Fibroblast of upper back skin (primary cell): ENCODE measurements at places on chromosomes 4 and X.
A peak's percentile ranks its signal among the peaks of the same experiment; 100 is the strongest.

DNA sequence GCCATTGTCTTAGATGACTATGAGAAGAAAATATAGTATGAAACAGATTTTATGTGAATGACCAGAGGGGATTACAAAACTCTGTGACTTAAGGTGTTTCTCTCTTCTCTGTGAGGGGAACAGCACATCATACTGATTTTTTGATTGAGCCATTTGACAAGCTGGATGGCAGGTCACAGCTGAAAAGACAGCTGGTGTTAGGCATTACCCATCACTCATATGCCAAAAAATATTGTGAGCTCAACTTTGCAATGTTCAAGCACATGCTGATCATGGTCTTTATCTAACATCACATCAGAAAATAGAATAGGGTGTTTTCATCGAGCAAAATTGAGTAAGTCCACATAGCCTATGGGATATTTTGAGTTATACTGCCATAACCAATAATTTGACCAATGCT, 86.7 kb upstream of the TECRL start:
- no peak for DNase-seq

DNA sequence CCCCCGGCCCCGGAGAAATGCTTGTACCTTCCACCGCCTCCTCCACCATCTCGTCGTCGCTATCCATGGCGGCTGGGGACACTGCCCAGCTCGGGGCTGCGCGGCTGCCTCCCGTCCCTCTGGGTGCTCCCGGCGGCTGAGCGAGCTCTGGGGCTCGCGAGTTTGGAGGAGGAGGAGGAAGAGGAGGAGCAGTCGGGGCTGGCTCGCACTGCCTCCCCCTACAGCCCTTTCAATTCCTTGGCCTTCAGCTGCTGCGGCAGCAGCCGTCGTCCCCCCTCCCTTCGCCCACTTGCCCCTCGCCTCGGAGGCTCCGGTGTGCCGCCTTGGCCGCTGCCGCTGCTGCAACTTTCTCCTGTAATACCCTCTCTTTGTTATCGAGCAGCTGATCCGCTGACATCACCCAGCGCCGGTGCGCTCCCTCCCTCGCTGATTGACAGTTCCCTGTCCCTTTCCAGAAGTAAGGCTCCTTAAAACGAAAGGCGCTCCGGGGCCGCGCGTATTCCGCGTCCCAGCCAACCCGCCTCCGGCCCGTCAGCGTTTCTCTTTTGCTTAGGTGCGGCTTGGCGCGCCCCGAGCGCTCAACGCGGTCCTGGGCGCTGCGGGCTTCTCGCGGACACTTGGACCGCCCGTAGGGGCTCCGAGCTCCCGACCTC, at the start of gene SETD7:
Gene SETD7, minus strand, starts transcription at position 149 of the 653 bp plus-strand sequence. Its CDS starts 82 bp downstream, at position 67.
- peak; percentile 81 for DNase-seq

GRCh38 chr4:88166608-88167007, 8.2 kb upstream of the ABCG2 start:
- no peak for DNase-seq

DNA sequence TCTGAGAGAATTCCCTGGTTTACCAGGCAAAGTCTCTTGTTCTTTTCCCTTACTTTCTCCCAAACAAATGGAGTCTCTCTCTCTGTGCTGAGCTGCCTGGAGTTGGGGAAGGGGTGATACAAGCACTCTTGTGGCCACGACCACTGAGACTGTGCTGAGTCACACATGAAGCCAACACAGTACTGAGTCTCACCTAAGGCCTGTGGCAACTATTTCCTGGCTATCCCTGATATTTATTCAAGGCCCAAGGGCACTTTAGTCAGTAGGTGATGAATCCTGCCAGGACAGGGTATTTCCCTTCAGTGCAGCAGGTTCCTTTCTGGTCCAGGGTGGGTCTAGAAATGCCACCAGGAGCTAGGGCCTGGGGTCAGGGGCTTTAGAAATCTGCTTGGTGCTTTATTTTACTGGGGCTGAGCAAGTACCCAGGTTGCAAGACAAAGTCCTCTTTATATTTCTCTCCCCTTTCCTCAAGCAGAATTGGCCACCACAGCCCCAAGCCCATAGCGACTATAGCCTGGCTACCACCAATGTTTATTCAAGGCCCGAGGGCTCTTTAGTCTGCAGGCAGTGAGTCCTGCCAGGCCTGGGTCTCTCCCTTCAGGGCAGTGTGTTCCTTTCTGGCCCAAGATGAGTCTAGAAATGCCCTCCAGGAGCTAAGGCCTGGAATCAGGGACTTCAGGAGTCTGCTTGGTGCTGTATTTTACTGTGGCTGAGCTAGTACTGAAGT, 10.5 kb downstream of the ARL13A start:
- peak; percentile 1 for DNase-seq

DNA sequence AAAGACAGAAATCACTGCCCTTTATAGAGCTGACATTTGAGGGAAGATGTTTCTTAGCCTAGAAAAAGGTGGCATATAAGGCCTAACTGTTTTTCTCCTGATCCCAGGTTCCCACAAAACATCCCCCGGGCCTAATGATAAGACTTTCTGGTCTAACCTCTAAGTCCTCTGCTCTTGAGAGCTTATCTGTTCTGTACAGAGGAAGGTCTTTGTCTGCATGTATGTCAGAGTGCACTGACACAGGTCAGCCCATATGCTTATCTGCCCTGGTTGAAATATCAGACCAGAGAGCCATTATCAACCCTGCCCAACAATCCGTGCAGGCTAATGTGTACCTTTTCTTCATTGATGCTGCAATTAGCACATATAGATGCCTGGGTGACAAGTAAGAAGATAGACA, 76.2 kb downstream of the ARHGEF9 start:
- DNase-seq, result no peak

- peak; percentile 69 for DNase-seq
These were observed 103.8 kb downstream of the LUZP4 start for GRCh38 chrX:115393271-115393670.

- DNase-seq, result peak; percentile 32
These were observed 155.0 kb upstream of the MAP3K15 start for GRCh38 chrX:19670321-19670750.

GRCh38 chrX:106874075-106874474, 29.1 kb downstream of the RIPPLY1 start:
- no peak for DNase-seq

GRCh38 chr4:12770351-12770750, 713.8 kb downstream of the RAB28 start:
- DNase-seq, result no peak

DNA sequence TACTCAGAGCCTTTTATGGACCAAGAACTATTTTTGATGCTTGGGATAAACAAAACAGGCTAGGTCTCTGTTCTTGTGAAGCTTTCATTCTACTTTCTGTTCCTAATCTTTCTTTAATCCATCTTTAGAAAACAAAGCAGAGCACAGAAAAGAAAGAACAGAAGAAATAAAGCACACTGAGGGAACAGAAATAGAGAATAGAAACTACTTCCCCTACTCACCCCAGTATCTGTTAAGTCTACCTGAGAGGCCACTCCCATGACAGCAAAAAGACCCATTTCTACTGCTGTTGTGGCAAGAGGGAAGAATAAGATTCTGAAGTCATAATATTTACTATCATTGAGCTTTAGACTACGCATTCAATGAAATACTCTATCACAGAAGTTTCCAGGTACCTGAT, 9.2 kb downstream of the RFC1 start:
- no peak for DNase-seq

DNA sequence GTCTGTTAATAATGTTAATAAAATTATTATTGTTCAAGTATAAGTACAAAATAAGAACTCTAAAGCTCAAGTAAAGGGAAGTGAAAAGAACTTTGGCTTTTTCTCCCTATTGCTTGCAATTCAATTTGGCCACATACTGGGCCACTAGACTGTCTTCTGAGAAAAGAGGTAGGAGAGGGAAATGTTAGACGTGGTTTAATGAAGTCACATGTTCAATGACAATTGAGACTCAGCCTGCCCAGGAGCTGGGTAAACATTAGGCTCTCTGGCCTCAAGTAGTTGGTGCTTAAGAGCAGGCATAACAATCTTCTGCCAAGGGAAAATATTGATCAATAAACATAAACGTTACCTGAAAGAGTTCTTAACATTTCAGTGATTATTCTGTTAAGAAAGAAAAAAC, 15.1 kb upstream of the PRSS12 start:
- no peak for DNase-seq

- no peak for DNase-seq
These were observed 576.2 kb upstream of the CT83 start for GRCh38 chrX:117038918-117039440.

GRCh38 chrX:22095286-22095685, 63.2 kb downstream of the PHEX start:
- peak; percentile 79 for DNase-seq

GRCh38 chr4:17336524-17336961, 175.3 kb downstream of the QDPR start:
- DNase-seq, result no peak

DNA sequence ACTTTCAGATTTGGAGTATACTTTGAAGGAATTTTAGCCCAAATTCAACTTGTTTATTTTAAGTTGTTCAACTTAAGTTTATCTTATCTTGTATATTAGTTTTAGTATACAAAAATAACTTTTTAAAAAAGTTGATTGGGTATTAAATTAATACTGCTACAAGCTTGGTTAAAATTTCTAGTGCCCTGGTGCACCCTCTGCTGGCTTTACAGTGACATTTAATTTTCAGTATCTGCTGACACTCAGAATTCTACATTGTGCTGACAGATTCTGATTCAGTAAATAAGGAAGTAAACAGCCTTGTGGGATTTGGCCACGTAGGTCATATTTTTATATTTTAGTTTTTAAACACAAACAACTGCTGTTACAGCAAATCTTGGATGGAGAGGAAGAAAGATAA, 2.9 kb downstream of the EDA start:
- peak; percentile 3 for DNase-seq

DNA sequence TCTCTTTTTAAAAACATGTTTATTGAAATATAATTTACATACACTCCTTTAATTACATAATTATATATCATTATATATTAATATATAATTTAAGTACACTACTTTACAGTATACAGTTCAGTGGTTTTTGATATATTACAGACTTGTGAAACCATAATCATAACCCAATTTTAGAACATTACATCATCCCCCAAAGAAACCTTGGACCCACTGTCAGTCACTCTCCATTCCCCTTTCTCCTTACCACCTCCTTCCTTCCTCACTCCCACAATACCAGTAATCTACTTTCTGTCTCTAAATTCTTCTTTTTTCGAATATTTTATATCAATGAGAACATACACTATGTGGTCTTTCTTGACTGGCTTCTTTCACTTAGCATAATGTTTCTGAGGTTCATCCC, 17.9 kb upstream of the EXOSC9 start:
- DNase-seq, result no peak

DNA sequence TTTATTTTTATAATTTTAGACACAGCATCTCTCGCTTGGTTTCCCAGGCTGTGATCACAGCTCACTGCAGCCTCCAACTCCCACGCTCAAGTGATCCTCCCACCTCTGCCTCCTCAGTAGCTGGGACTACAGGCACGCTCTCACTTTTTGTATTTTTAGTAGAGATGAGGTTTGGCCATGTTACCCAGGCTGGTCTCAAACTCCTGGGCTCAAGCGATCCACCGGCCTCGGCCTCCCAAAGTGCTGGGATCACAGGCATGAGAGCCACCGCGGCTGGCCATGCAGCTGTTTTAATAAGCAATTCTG, 39.1 kb downstream of the DHRSX start:
- no peak for DNase-seq

DNA sequence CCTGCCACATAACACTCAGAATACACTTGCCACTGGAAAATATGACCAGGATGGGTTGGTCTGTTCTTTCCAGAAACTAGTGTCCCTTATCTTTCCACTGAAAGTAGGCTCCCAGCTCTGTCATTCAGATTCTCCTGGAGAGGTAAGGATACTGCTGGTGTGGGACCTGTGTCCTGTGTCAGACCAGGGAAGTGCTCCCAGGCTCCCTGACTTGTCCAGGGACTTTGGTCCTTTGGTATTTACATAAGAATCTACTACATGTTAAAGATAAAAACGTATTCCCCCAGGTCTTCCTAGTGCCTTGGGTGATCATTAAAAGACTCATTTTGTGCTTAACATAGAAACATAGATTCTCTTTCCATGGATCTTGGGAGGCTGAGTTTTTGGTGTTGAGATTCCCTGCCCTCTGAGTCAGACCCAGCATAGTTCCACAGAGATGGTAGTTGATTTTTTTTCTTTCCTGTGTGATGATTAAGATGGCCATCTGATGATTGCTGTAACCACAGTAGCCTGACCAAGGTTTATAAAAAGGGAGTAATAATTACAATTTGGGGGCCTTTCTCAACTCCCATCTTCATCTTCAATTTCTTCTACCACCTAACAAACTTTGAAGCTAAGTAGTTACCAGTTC, 159.8 kb upstream of the JADE1 start:
- DNase-seq, result peak; percentile 77

- peak; percentile 34 for DNase-seq
These were observed 25.0 kb upstream of the BCORL1 start for GRCh38 chrX:129957241-129958082.
